Glomerular endothelial cell (primary cell): ENCODE measurements at places on chromosomes 2 and 18.

GRCh38 chr2:121825003-121825950 lies 69.8 kb downstream of the TSN start:
- DNase-seq = no peak

GRCh38 chr2:163191372-163191771 lies 352.8 kb upstream of the KCNH7 start:
- DNase-seq = no peak

- DNase-seq = no peak
Measured at GRCh38 chr2:72089537-72089936, 58.1 kb downstream of the CYP26B1 start.

DNA sequence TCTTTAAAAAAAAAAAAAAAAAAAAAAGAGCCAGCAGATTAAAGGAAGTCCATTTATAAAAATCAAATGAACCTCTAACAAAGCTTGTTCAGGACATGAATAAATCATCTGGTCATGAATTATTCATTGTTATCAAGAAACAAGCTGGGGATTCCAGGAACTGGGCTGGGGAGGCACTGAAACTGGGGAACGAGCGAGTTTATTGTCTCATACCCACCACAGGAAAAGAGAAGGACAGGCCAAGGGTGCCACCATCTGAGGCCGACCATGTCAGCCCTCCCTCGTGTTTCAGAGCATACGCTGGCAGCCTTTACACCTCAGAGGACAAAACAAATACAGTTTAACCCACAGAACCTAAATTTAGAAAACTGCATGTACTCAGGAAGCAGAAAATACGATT lies 164.2 kb downstream of the VWC2L start:
- no peak for DNase-seq

GRCh38 chr2:168224346-168224745 lies 23.0 kb downstream of the STK39 start:
- DNase-seq = no peak

DNA sequence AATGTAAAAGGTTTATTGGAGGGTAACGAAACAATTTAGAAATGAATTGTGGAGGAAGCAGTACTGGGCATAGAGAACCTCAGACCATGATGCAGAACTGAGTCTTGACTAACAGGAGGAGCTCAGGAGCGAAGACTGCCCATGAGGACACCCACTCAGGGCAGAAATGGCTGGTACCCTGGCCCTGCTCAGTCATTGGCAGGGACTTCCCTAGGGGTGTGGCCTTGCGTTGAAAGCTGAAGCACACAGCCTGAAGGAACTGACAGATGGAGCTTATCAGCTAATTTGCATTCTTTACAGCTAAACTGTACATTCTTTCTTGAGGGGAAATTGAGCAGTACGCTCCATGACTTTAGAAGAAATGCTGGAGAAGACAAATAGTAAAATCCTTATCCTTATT lies 57.1 kb downstream of the PDK1 start:
- DNase-seq = no peak

GRCh38 chr2:220562375-220563140 lies 935.1 kb downstream of the SLC4A3 start:
- no peak for DNase-seq

DNA sequence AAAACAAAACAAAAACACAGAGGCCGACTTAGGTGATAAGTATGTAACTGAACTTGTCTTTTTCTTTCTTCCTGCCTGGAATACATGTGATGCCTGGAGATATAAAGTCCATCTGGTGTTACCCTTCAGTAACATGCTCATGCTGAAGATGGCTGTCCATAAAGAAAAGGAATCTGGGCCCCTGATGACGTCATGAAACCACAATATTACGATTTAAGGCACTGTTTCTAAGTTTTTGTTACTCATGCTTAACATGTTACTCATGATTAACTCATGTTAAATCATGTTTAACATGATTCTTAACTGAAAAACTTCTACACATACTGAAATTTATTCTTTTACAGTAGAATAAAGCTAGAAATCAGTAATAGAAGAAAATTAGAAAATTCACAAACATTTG lies 49.0 kb downstream of the STRADB start:
- DNase-seq = no peak

GRCh38 chr18:79372991-79373390 lies 22.7 kb upstream of the NFATC1 start:
- no peak for DNase-seq

DNA sequence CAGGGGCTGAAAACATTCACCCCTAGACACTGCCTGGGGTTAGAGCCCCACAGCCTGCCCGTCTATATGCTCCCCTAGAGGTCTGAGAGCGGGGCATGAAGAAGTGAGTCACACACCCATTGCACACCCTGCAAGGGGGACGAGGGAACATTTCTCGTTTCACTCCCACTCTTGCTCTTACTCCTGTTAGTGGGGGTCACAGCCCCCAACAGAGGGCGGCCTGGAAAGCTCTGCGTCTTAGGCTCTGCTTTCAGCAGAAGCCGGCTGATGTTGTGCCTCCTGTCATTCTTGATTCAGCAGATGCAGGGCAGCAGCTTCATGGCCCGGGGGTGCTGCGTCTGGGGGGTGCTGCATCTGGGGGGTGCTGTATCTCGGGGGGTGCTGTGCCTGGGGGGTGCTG lies 141.3 kb downstream of the ASB1 start:
- no peak for DNase-seq

GRCh38 chr2:159613651-159614285 lies 2.6 kb downstream of the BAZ2B start:
- DNase-seq = no peak

DNA sequence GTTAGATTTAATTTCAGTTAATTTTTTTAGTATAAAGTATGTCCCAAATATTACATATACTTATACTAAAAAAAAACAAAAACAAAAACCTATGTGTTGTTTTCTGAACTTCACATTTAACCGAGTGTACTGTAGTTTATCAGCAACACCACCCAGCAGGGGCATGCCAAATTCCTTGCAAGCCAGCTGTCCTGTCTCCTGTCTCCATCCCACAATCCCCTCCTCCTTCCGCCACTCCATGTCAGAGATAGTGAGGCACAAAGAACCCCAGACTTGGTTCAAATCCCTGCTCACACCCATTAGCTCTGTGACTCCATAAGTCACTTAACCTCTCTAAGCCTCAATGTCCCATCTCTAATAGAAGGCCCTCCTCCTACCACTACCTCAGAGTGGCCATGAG lies 9.4 kb downstream of the CHST10 start:
- no peak for DNase-seq

DNA sequence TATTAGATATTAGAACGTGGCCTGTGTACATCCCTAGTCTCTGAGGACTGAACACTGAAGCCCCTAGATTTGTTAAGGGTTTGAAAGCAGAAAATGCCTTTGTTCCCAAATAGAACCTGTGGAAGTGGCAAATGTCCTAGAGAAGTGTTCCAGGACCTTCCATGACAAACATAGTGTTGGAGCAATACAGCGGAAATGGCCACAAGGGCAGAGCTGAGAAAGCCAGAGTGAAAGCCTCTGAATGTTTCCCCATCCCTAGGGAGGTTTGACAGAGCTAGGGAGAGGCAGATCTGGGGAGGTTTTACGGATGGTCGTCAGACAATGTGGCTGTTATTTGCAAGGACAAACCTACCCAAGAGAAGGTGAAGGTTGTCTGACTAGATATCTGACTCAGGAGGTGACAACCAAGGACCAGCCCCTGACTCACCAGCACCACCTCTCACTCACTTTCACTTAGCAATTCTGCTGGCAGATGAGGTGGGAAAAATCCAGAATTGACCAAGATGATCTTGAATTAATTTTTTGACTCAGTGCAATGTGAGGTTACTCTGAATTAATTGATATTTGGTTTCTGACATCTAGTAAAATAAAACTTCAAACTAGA lies 24.1 kb downstream of the RBM43 start:
- DNase-seq = no peak

- DNase-seq = no peak
Measured at GRCh38 chr2:209763106-209763505, 8.5 kb upstream of the UNC80 start.

DNA sequence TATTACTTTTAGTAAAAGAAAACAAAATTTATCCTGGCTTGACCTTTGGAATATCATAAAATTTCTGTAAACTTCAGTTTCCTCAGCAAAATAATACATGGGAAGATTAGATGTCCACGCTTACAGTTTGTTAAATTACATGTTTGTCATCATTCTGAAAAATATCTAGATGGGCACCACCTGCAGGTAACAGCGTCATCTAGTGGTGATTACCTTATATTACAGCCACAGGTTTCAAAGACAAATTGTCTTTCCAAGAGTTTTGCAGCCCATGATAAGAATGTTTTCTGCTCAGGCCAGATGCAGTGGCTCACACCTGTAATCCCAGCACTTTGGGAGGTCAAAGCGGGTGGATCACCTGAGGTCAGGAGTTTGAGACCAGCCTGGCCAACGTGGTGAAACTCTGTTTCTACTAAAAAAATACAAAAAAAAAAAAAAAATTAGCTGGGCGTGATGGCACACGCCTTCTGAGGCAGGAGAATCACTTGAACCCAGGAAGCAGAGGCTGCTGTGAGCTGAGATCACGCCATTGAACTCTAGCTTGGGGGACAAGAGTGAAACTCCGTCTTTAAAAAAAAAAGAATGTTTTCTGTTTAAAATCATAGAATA lies 96.3 kb upstream of the RASGRP3 start:
- DNase-seq = no peak

DNA sequence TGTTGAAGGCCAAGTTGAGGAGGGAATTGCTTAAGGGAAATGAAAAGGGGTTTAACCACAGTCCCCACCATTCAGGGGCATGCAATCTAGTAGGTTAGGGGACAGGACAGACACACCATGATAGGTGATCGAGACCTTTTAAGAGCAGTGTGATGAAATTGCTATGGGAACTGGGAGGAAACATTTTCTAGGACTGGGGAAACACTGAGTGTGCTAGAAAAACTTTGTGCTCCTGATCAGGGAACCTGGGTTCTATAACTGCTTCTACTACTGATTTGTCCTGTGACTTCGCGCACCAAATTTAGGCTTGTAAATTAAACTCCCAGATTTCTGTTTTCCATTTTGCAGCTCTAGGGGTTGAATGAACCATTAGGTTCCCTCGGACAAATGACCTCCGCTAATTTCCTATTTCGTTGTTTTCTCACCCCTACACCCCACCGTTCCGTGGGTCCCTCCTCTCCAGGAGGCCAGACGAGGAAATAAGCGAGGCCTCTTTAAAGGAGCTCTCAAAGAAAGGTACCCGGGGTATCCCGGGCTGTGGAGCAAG lies 371 bp upstream of the LCLAT1 start:
- DNase-seq = no peak

DNA sequence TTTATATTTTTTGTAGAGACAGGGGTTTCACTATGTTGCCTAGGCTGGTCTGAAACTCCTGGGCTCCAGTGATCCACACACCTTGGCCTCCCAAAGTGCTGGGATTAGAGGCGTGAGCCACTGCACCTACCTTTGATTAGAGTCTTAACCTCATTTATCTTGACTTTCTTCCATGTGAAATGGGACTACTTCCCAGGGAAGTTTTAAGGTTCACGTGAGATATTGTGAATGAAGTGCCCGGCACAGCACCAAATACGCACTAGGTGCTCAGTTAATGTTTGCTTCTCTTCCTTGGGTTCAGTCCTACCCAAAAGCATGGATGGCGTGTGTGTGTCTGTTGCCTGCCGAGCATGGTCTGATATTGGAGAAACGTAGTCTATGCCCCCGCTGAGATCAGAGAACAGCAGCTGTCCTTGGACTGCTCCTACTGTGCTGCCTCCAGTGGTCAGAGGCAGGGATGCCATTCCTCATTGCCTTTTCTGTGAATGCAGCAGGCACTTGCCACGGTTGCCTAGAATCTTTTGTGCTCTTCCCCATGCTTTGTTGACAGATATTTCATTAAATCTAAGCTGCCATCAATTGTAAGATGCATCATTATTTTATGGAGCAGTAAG lies 12.3 kb upstream of the TFCP2L1 start:
- no peak for DNase-seq

DNA sequence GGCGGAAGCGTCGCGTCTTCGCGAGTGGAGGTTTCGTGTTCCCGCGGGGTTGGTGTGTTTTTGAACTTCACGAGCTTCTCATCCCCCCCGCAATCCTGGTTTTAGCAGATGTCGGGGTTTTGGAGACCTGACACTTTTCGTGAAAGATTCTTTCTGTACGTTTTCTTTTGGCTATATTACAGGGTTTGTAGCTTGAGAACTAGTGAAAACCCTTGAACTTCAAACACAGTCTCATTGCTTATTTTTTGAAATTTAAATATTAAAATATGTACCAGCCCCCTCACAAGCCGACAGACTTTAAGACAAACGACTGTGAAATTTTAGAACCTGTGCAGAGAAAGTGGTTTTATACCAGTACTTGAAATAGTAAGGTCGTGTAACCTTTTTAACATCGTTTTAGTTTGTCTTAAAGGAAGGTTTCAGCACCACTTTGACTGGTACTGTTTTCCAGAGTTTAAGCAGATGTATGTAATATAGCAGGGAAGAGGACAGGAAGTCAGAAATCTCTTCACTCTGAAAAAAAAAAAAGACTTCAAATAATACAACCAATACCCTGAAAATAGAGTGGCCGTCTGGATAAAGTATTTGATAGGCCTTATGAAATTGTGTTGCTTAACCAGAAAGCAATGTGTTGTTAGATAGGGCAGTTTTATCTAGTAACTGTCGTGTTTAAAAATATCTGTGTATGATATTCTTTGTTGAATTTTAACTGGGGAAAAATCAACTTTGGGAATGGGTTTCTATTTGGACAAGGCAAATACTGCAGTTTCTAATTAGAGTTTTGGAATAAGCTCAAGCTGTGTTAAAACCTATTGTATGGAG lies 1.4 kb downstream of the SPATS2L start:
- DNase-seq = no peak

DNA sequence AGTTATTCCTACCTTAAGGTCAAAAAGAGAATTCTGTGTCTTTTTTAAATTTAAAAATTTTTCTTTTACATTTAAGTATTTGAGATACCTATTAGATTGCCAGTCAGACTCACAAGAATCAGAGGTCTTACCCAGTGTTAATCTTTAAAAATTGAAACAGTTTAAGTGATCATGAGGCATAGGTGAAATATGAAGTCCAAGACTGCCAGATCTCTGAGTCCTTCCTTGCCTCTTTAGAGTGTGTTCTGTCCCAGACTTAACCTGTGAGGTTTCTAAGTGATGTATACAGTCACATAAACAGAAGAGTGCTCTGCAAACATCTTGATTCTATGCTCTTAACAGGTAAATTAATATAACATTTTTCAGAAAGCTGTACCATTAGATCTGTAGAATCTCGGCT lies 40.6 kb downstream of the ACTR3 start:
- no peak for DNase-seq

GRCh38 chr2:199907008-199907714 lies 3.9 kb upstream of the C2orf69 start:
- DNase-seq = no peak

- no peak for DNase-seq
Measured at GRCh38 chr2:121479882-121480522, 50.7 kb upstream of the RNU4ATAC start.

DNA sequence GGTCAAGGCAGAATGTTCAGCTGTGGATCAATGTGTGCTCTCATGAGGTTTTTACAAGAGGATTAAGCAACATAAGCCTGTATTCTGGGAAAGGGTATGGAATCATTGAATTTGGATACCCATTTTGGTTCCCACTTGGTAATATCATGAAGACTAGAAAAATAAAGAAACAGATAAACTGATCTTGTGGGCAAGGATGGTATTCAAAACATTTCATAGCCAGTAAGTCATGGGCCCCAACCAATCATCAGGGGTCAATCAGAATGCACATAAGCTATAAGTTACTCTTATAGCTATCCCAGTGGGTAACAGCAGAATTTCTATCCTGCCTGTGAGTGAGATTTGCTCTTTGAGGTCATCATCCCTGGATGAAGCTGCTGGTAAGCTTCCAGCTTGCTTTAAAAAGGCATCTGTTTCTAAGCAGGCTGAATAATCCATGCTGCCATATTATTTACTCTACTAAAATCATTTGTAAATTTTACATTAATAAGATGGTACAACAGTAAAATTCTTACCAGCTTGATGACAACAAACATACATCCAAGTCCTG lies 291.2 kb downstream of the RAD51AP2 start:
- DNase-seq = no peak
